T follicular helper cell (primary cell): ENCODE measurements at places on chromosomes 16 and 17.

GRCh38 chr17:68785565-68786486, 169.4 kb downstream of the ABCA8 start:
- DNase-seq: no peak

DNA sequence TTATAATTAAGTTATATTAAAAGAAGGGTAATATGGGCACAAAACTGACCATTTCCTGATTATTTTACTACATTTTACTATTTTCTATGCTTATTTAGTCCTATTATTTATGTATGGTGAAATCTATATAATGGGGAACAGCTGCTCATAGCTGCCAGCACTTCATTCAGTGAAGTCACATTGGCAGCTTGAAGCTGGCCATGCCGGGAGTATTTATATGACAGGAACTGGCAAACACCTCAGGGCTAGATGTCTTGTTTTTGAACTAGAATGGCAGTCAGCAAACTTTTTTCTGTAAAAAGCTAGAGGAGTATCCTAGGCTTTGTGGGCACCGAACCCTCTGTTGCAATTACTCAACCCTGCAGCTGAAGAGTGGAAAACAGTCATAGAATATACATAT, 104.1 kb downstream of the CDH13 start:
- no peak for DNase-seq

DNA sequence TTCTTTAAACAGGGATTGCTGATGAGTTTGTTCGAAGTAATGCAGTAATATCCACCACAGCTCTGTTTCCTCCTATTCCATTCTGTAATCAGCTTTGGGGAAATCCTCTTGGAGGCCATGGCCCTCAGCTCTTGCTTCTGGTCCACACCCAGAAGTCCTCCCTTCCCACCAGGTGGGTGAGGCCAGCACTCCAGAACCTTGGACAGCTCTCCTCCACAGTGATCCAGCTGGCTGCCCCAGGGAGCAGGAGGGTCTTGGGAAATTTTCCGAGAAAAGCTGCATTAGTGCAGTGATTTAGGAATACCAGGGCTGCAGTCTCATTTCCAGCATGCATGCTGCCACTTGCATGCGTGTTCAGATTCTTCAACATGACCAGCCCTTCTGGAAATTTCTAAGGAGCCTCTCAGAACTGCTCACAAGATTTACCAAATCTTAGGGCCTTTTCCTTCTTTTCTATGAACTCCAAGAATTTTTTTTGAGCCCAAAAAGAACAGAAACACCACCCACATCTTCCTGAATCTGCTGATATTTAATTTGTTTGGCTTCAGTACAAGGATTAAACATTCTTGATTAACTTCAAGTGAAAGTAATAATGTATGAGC, 4.2 kb downstream of the SMPD3 start:
- DNase-seq: no peak

- no peak for DNase-seq
Observed at GRCh38 chr17:64418506-64419339, 28.1 kb upstream of the PECAM1 start.

DNA sequence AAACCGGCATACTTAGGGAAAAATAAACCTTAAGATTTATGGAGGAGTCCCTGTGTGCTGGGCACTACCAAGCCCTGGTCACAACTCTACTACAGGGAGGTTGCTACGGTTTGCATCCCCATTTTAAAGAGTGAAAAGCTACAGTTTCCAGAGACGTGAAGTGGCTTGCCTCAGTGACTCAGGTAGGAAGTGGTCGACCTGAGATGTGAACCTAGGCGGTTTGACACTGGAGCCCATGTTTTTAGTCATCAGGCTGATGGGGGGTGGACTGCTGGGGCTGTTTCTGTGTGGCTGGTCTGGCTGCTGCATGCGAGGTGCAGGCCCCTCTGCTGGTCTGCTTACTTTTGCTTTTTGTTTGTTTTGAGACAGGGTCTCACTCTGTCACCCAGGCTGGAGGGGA, 6.6 kb downstream of the COX6A2 start:
- no peak for DNase-seq

DNA sequence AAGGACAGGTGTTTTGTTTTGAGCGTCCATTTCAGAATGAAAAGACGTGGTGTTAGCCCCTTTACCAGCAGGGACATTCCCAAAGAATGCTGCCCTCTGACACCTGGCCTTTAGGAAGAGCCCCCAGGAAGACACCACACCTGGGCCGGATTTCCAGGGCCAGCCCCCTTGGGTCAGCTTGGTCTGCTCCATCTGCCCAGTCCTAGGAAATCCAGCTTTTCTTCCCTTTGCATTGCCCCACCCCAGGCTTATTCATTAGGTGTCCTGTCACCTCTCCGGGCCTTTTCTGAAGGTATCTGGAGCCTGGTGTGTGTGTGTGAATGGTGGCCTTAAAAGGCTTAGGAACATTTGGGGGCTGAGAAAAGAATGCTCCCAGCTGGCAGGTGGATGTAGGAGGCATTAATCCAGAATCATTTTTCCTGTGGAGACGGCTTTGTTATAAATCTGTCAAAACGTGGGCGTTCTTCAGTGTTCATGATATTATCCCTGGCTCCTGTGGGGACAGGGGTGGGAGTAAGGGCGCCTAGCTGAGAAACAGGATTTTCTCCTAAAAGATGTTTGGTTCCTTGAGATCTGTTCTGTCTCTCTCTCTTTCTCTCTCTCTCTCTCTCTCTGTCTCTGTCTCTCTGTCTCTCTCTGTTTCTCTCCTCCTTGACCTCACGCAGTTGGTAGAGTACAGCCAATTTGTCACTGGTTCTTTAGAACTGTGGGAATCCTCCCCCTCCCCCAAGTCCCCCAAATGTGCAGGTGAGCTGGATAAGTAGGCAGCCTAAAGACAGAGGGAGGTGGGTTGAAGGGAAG, 84.0 kb downstream of the NTN1 start:
- DNase-seq: no peak

DNA sequence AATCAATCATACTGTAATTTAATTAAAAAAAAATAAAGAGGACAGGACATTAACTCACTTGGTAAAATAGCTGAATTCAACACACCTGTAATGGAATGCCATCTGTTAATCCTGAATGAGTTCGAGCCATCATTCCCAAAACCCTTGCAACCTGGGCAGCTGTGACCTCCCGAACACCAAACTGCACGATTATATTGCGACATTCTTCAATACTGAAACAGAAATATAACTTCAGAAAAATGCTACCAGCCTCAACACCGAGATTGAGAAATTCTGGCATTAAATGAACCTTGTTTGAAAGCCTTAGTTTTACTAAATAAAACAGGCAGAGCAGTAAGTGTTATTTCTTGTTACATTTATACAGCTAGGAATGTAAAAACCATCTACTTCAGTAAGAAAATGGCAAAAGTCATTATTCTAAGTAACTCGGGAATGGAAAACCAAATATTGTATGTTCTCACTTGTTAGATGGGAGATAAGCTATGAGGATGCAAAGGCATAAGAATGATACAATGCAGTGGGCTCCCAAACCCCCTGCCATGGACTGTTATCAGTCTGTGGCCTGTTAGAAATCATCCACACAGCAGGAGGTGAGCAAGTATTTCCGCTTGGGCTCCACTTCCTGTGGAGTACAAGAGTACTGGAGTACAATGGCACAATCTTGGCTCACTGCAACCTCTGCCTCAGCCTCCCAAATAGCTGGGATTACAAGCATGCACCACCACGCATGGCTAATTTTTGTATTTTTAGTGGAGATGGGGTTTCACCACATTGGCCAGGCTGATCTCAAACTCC, 46.5 kb downstream of the CNOT1 start:
- no peak for DNase-seq

DNA sequence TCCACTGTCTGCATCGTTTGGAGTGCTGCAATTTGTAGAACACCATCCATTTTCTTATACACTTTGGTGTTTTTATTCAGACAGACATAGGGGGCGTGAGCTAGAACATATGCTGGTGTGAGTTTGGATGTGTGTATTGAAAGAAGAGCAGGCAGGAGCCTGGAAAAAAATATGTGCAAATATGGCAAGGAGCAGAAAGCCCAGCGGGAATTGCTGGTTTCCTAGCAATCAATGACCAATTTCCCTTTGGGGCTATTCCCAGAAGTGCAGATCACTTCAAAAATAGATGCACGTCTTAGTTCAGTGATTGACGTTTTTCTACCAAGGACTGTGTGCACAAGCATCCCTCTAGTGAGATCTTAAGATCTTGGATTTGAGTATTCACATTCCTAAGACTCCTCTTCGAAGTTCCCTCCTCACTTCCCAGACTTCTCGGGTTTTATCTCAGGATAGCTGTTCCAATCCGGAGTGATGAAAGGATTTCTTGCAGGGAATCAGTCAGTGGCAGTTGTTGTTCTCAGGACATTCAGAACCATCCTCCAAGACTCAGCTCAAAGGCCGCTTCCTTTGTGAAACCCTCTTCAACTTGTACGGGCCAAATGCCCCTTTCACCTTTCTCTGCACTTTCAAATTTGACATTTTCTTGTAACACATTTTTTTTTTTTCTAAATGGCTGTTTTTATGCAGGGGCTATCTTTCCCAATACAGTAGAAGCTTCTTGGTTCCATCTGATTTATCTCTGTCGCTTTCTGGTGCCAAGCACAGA, 268.7 kb upstream of the ASIC2 start:
- DNase-seq: no peak

- no peak for DNase-seq
Observed at GRCh38 chr16:30490210-30490609, 17.7 kb downstream of the ITGAL start.
